Adrenal gland (tissue), 19 donors: ENCODE measurements at places on chromosomes 6 and 20. TPM values are rescaled to one million over a fixed set of nuclear protein-coding genes. Genes with fewer than 3 reads are reported as not detected.

The PAK5 gene
- 8.8 TPM for total RNA-seq

The B3GALT4 gene
- 8.5 TPM for total RNA-seq

The JARID2 gene
- total RNA-seq = 12.3 TPM

The SPAG4 gene
- total RNA-seq = 26.3 TPM

- H3K27ac ChIP-seq = no peak overlapping the region
- H3K4me3 ChIP-seq = no peak overlapping the region
- no peaks in the 10 kb centered on the region for H3K36me3 ChIP-seq
- H3K4me1 ChIP-seq = no peaks in the 10 kb centered on the region
Observed at GRCh38 chr6:110296241-110297025, 61.7 kb downstream of the METTL24 start.

DNA sequence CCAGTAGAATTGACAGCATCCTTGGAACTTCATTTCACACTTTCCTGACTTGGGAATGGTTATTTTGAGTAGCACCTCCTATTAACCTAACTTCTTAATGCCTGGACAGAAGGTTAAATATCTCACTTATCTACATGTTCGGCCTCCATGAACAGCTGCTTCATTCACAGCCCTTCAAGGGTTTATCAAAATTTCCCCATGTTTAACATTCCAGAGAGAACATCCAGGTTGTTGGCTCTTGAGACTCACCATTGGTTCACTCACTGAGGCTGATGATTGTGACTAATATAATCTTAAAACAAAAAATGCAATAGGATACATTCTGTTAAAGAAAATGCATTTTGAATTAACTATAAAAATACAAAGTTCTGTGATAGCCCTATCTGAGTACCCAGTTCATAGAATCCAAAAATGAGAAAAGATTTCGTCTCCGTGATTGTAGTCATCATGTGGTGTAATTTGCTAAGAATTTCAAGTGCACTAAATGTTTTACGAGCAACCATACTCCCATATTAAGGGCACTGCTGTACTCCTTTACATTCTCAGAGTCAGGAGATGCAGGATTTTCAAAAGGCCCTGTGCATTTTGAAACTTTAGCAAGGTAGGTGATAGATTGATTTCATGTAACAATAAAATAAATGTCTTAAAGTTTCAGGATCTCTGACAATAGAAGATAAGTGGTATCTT is 260.6 kb upstream of the TAB2 start:
- H3K4me3 ChIP-seq = no peak overlapping the region
- H3K36me3 ChIP-seq = no peaks in the 10 kb centered on the region
- no peaks in the 10 kb centered on the region for H3K4me1 ChIP-seq
- no peaks in the 10 kb centered on the region for H3K27me3 ChIP-seq
